ENCODE measurements at places on chromosomes 12 and 14. TPM values are rescaled to one million over a fixed set of nuclear protein-coding genes. Genes with fewer than 3 reads are reported as not detected.

The IRAK3 gene
- 3.7 TPM for total RNA-seq

The RTN1 gene
- total RNA-seq, result 1.5 TPM

DNA sequence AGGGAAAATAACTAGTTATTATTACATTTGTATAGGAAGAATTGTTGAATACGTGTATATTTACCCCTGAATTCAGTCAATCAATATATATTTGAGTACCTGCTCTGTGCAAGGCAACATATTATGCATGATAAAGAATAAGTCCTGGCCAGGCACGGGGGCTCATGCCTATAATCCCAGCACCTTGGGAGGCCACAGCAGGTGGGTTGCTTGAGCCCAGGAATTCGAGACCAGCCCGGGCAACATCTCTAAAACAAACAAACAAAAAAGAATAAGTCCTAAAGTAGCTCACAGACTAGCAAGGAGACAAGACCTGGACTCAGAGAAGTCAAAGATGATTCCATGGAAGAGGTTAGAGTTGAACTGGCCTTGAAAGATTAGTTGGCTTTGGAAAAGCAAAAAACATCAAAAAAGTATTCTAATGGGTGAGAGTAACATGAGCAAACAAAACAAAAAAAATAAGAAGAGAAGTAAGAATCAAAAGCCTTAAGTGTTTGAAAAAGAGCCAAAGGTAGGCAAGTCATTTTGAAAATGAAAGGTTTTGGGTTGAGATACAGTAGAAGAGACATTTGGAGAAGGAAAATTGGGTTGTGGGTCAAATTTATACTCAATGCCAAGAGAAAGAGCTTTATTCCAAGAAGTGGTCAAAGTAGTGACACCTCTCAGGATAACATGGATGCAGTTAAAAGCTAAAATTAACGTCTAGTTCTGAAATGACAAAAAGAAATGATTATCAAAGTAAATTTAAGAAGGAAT, 115.2 kb upstream of the BCAT1 start:
- no peak for DNase-seq

The ADAM21 gene
- total RNA-seq, result 0.11 TPM
